ENCODE measurements at places on chromosomes 3 and 15.
A peak's percentile ranks its signal among the peaks of the same experiment; 100 is the strongest.

GRCh38 chr3:129628169-129628522 is 21.7 kb upstream of the PLXND1 start:
- DNase-seq, result no peak

DNA sequence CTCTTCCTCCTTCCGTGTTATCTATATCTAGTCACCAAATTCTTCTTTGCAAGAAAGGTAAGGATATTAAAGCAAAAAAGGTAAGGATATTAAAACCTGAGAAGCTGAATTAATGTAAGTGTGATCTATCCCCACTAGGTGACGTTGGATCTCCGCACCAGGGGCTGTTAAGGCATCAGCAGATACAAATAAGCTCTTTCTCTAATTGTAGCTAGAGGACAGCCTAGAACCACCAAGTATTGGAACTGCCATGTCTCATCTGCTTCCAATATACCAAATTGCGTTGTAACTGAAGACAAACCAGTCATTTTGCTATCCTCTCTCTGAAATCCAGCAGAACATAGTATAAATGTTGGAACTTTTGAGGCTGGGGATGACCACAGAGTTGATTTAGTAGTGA is 471.2 kb upstream of the TGFBR2 start:
- no peak for DNase-seq

GRCh38 chr15:74137537-74137894 is 7.1 kb downstream of the ISLR2 start:
- DNase-seq, result no peak

DNA sequence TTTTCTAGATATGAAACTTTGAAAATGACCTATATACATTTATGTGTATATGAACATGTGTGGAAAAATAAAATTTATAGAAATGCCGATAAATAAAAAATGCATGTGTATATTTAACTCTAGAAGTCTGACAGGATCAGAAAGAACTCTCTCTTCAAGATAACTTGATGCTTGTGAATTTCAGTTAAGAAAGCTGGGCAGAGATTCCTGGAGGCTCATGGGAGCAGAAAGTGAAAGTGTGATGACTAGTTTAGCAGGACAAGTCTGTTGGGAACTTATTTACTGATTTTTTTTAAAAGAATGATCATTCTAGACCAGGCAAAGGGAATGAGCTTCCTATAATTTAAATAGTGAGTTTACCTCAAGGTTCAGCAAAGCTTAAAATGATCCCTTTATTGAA is 81.5 kb upstream of the KCNAB1 start:
- DNase-seq, result no peak

DNA sequence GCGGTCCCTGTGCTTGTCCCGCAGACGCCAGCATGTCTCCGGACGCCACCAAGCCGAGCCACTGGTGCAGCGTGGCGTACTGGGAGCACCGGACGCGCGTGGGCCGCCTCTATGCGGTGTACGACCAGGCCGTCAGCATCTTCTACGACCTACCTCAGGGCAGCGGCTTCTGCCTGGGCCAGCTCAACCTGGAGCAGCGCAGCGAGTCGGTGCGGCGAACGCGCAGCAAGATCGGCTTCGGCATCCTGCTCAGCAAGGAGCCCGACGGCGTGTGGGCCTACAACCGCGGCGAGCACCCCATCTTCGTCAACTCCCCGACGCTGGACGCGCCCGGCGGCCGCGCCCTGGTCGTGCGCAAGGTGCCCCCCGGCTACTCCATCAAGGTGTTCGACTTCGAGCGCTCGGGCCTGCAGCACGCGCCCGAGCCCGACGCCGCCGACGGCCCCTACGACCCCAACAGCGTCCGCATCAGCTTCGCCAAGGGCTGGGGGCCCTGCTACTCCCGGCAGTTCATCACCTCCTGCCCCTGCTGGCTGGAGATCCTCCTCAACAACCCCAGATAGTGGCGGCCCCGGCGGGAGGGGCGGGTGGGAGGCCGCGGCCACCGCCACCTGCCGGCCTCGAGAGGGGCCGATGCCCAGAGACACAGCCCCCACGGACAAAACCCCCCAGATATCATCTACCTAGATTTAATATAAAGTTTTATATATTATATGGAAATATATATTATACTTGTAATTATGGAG is 79.1 kb downstream of the SMAD6 start:
- DNase-seq, result no peak

- no peak for DNase-seq
These were observed 20.2 kb downstream of the CGGBP1 start for GRCh38 chr3:88038566-88038965.

- peak; percentile 25 for DNase-seq
These were observed 197.8 kb downstream of the TBC1D5 start for GRCh38 chr3:17544632-17545031.

- no peak for DNase-seq
These were observed 52.3 kb downstream of the SH3GL3 start for GRCh38 chr15:83499476-83499875.

DNA sequence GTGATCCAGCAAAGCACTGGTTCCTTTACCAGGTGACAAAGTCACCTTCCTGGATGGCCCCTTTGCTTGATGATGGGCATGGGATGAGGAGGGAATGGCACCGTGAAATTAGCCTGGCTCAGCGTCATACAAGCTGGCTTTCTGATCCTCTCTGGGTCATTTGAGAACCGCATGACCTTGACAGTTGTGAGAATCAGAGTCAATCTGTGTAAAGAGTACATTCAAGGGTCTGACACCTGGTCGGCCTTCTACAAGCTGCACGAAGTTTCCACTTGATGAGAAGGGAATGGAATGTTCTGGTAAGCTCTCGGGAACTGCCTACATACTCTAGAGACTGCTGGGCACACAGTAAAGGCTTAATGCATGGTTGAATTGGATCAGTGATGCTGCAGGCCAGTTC is 319.8 kb upstream of the TLE3 start:
- no peak for DNase-seq

DNA sequence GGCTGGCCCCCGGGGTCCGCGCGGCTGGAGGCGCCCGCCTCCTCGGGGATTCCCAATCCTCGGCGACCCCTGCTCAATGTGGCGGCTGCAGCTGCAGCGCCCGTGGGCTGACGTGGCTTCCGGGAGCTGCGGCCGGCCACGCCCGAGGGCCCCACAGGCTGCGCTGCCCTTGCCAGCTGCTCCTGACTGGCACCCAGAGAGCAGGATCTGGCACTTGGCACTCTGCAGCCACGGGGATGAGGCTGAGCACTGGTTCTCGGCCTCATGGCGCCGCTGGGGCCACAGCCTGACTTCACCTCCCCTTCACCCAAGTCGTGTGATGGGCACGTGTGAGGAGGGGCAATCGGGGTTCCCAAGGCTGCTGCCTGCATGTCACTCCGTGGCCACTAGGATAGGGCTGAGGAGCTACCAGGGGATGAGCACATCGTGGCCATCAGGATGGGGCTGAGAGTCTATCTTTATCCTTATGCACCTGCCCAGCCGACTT is 267.8 kb upstream of the FRG2C start:
- no peak for DNase-seq

GRCh38 chr3:55955891-55956477 is 468.9 kb upstream of the WNT5A start:
- DNase-seq, result no peak
